Stimulated activated CD8-positive, alpha-beta memory T cell treated with anti-CD3 and anti-CD28 coated beads, Interleukin-15, amount 100 ng/mL, for 24 hours (primary cell): ENCODE measurements at places on chromosomes 2 and 18.

DNA sequence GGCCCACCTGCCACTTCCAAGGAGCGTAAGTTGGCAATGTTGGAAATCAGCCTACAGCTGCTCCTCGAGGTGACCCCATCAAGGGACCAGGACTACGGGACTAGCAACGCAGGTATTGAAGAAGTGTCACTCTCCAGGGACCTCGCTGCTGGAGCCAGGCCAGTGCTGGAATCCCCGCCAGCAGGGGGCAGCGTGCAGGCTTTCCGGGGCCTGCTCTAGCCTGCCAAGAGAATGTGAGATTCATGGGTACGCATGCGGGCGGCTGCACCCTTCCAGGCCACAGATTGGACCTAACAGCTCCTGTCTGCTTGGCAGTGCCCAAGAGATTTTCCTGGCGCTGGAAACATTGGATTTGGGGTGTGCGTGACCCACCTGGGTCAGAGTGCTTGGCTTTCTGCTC lies 182.8 kb upstream of the RAB12 start:
- DNase-seq = no peak

DNA sequence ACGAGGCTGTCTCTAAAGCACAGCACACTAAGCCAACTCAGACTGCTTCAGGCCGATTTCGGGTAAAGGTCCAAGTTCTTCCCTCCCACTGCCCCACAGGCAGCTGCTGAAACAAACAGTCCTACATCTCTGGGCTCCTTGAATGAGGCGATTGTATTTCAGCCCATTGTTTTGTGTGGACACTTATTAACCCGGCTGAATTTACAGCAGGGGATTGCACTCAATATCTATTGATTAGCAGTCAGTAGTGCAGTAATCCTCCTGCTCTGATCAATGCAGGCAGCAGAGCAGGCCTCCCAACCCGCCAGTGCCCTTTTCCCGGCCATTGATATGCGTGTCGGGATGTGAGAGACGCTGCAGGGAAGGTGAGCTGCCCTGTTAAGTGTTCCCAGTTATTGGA lies 330.1 kb downstream of the CMPK2 start:
- no peak for DNase-seq

GRCh38 chr2:29273004-29273684 lies 157.9 kb downstream of the CLIP4 start:
- no peak for DNase-seq

DNA sequence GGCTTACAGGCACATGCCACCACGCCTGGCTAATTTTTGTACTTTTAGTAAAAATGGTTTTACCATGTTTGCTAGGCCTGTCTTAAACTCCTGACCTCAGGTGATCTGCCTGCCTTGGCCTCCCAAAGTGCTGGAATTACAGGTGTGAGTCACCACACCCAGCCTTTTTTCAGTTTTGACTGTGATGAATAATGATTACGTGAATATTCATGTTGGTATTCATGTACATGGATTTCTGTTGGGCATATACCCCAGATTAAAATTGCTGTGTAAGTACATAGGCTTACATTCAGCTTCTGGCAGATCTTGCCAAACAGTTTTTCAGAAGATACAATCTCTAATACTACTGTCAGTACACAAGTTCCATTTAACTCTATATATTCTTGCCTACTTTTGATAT lies 20.9 kb downstream of the SLC39A10 start:
- no peak for DNase-seq

- DNase-seq = no peak
Measured at GRCh38 chr2:85607268-85608215, 4.3 kb downstream of the C2orf68 start.

GRCh38 chr18:57561728-57562423 lies 24.6 kb downstream of the FECH start:
- DNase-seq = no peak

- DNase-seq = no peak
Measured at GRCh38 chr2:44254023-44254422, 21.3 kb upstream of the SLC3A1 start.
